Astrocyte (in vitro differentiated cells and primary cell): ENCODE measurements at places on chromosomes 1 and 21. TPM values are rescaled to one million over a fixed set of nuclear protein-coding genes. Genes with fewer than 3 reads are reported as not detected.

Gene BEND5
- total RNA-seq: 1.4 and 2.7 TPM in 2 replicates

Gene CDC20
- 7.0 and 14.5 TPM in 2 replicates for total RNA-seq

Gene TADA1
- 9.3 and 9.9 TPM in 2 replicates for total RNA-seq

Gene S100A7
- not detected in 2 replicates for total RNA-seq

Gene CFAP107
- not detected in 2 replicates for total RNA-seq

GRCh38 chr1:8197493-8198282, 120.2 kb upstream of the SLC45A1 start:
- peak overlapping the region; percentile 35 for H3K27ac ChIP-seq
- no peaks in the 10 kb centered on the region for H3K36me3 ChIP-seq
- peak; percentile 98 for DNase-seq
- H3K4me3 ChIP-seq: no peak overlapping the region
- no peaks in the 10 kb centered on the region for H3K27me3 ChIP-seq
- peaks cover 43% of the 10 kb centered on the region for H3K4me1 ChIP-seq

- H3K36me3 ChIP-seq: no peaks in the 10 kb centered on the region
- H3K27me3 ChIP-seq: no peaks in the 10 kb centered on the region
- H3K27ac ChIP-seq: no peak overlapping the region
- DNase-seq: no peak
- H3K4me1 ChIP-seq: no peaks in the 10 kb centered on the region
These were observed 59.3 kb downstream of the AK4 start for GRCh38 chr1:65207317-65207716.

- H3K27ac ChIP-seq: no peak overlapping the region
- H3K4me3 ChIP-seq: no peak overlapping the region
- peak; percentile 91 for DNase-seq
- H3K27me3 ChIP-seq: no peaks in the 10 kb centered on the region
- H3K36me3 ChIP-seq: no peaks in the 10 kb centered on the region
- peaks cover 16% of the 10 kb centered on the region for H3K4me1 ChIP-seq
These were observed 5.1 kb upstream of the HP1BP3 start for GRCh38 chr1:20792196-20792595.

- no peak for DNase-seq
- H3K4me1 ChIP-seq: no peaks in the 10 kb centered on the region
- no peak overlapping the region for H3K4me3 ChIP-seq
- H3K27ac ChIP-seq: no peak overlapping the region
- H3K27me3 ChIP-seq: no peaks in the 10 kb centered on the region
- no peaks in the 10 kb centered on the region for H3K36me3 ChIP-seq
These were observed 653.4 kb downstream of the KCNT2 start for GRCh38 chr1:195954848-195955247.

DNA sequence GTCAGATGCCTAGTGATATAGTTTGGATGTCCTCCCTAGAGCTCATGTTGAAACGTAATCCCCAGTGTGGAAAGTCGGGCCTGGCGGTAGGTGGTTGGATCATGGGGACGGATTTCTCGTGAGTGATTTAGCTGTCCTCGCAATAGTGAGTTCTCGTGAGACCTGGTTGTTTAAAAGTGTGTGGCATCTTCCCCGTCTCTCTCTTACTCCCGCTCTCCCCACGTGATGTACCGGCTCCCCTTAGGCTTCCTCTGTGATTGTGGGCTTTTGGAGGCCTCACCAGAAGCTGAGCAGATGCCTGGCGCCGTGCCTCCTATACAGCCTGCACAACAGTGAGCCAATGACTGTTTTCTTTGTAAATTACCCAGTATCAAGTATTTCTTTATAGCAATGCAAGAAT, 264.5 kb downstream of the TTLL7 start:
- DNase-seq: no peak
- H3K27ac ChIP-seq: no peak overlapping the region
- peaks cover 2% of the 10 kb centered on the region for H3K27me3 ChIP-seq
- no peak overlapping the region for H3K4me3 ChIP-seq
